ENCODE measurements at places on chromosomes 16 and 17.

DNA sequence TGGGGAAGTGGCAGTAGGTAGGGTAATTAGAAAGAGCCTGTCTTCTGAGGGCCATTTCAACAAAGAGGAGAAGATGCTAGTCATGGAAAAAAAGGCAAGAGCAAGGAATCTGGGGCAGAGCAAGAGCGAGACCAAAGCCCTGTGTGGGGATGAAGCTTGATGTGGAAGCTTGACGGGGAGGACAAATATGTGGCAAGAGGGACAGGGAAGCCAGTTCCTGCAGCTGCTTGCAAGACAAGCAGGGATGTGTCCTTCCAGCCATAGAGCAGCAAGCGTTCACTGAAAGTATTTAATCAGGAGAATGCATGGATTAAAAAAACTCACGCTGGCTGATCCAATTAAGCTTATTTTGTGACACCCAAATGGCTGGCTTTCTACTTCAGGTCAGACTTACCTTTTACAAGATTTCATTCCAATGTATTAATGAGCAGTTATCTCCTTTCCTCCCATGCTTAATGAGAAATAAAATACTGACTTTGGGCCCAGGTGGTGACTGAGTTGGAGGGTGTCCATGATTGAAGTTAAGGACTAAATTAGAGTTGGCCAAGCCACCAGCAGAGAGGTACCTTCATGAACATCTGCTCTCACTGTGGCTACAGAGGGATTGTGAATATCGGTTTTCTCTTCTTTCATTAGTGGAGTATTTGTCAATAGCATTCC lies 76.8 kb downstream of the ABCA8 start:
- DNase-seq, result no peak

- peak; percentile 59 for DNase-seq
These were observed 96.1 kb downstream of the C17orf67 start for GRCh38 chr17:56737421-56738161.

DNA sequence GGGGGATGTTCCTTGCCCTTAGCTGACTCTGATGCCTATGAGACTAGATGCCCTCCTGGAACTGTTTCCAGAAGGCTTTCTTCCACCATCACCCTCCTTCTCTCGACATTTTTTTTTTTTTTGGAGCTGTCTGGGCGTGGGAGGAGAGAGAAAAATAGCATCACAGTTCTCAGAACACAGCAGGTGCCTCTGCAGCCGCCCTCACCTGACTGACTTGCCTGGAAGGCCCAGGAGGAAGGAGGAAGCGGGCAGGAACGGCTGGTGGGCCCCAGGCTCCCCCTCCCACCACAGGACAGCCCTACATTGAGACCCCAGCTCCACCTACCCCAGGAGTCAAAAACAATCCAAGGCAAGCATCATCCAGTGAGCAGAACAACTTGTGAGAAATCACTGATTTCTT lies 20.3 kb upstream of the CACNG5 start:
- no peak for DNase-seq

DNA sequence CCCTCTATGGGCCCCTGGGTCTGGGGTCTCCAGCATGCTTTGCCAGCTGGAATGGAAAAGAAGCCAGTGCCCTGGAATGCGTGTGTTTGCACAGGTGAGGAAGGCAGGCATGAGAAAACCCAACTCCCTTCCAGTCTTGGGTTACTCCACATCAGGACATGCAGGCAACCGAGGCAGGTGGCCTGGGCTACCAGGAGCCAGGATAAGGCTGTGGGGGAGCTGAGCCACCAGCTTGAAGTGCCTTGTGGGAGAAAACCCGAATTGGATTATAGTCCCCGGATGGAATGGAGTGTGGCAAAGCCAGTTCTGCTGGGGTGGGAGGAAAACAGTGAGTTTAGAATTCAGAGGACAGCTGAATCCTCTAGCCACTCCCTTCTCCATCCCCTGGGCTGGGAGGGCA lies 7.2 kb downstream of the SRCIN1 start:
- peak; percentile 64 for DNase-seq

DNA sequence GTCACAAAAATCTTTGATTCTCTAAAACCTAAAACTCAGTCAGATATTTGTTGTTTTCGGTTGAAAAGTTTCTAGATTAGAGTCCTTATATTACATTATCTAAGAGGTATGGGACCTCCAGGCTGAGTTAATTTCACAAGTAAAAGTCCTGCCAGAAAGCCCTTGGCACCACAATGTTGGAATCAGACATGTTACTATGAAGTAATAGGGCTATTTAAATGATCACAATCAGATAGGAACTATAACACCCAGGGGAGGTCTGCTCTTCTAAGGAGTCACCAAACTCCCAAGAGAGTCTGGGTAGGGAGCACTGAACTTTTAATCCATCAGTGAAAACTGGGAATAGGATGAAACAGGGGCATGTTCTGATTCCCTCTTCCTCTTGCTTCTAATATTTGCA lies 54.2 kb downstream of the WIPI1 start:
- no peak for DNase-seq

GRCh38 chr17:42399121-42399520 lies 10.9 kb upstream of the STAT3 start:
- DNase-seq, result no peak

DNA sequence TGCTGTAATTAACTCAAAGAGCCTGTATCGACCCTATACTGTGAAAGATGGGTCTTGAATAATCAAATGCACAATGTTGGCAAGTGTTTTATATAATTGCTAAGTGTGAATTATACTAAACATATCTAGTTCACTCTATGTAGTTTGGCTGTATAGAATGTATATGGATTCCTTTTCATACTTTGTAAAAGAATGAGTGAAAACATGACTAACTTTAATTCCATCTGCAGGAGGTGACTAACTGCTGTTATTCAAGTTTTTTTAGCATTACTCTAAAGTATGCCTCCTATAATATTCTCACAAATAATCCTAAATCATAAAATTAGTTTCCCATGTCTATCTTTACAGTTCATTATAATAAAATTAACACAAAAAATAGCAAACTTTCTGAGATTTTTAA lies 394.0 kb upstream of the MON1B start:
- no peak for DNase-seq

- DNase-seq, result peak; percentile 76
These were observed 15.4 kb downstream of the FLYWCH1 start for GRCh38 chr16:2927010-2927646.

GRCh38 chr16:10983159-10983558 lies 38.8 kb downstream of the CLEC16A start:
- DNase-seq, result no peak

DNA sequence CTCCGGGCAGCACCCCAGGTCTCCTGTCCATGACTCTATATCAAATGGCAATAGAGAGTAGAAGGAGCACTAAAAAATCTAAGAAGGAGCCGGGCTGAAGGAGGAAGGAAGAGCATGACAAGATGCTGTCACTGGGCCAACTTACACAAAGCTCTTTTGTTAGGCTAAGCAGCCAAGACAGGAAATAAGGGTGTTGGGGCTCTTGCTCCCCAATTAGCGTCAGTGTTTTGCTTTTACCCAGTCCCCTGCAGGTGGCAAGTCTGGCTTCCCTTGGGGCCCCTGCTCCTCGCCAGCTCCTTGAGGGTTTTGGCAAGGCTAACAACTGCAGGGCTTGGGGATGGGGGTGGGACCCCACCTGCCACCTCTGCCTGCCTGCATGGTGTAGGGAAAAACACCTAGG lies 120.5 kb downstream of the CCT6B start:
- DNase-seq, result no peak

DNA sequence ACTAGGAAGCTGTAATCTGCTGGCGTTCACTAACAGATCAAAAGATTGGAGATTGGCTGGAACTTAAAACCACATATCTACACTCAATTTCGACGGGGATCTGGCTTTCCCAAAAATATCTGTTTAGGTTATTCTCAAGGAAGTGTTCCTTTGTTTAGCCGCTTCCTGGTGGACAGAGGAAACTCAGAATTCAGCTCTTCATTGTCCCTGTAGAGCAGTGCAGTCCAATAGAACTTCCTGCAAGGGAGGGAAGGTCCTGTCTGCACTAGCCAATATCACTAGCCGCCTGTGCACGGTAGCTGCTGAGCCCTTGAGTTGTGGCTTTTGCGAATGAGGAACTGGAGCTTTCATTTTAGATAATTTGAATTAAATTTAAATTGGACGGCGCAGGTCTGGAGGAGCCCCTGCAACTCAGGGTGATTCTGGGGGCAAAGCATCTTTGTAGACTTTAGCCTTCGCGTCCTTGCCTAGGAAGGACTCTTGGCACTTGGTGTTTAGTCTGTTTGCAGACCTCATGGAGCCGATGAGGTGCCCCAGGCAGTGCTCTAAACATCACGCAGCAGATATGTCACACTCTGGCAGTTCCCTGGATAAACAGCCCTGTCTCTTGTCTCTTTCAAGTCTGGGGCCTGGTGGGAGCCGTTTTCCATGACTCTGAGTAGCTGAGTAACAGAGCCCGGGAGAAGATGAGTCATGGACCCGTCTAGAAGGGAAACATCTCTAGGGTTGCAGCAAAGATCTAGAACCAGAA lies 122.2 kb downstream of the CCDC182 start:
- DNase-seq, result peak; percentile 88

DNA sequence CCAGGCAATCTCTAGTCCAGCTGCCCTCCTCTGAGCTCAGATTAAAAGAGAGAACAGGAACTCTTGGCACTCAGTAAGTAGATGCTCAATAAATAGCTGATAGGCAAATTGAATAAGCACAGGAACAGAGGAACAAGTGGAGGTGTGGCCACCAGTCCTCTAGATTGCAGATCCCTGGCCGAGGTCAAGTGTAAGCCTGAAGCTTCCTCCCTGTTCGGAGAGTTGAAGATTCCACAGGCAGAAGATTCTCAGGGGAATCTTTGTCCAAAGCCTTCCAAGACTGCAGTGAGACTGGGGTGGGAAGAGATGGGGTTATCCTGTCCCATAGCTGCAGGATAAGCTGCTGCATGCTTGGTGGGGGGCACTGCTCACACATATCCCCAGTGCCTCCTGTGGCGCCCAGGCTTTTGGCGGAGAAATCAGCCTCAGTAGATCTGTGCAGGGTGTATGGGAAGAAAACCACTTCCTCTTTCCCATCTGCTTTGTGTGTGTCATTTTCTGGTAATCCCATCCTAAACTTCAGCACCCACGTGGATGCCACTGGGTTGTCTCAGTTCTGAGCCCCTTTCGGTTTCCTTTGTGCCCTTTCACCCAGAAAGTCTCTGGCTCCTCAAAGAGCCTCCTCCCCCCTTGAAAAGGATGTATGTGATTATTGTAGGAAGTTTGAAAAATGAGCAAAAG lies 12.1 kb downstream of the CD300A start:
- peak; percentile 97 for DNase-seq

DNA sequence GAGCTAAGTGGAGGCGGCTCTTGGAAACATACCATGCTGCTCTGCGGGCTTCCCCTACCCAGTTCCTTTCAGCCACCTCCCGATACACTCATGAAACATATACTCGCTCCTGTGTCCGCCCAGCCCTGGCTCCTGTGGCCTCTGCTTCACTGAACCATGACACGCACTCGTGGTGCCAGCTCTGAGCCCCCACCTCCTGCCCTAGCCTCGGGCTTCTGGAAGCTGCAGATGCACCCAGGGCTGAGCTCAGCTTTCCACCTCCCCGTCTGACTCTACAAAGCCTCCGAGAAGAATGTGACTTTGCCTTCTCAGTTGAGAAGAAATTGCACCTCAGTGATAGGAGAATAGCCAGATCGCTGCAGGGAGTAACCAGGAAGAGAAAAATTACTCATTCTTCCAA lies 11.0 kb downstream of the CALB2 start:
- DNase-seq, result no peak

DNA sequence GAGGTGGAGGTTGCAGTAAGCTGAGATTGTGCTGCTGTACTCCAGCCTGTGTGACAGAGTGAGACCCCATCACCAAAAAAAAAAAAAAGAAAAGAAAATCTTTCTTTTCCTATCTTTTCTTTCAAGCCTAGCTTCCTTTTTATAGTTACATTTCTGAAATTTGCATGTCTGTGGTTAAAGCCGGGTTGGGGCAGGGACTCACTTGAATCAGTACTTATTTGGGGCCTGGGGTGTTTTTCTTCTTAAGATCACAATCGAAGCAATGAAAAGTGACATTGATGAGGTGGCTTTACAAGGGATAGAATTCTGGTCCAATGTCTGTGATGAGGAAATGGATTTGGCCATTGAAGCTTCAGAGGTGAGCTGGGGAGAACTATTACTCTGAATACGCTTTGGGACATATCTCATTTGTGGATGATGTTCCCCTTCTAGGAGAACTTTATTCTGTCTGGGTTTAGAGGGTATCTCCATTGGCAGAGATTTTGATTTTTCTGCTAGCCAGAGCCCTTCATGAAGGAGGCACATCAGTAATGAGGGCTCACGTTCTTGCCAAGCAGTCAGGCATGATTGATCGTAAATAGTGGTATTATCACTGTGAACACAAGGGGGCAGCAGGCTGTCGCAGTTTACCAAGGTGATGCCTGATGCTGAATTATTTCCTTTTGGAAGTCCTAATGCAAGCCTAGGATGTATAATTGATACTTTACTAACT lies 14.3 kb downstream of the KPNB1 start:
- DNase-seq, result peak; percentile 37

DNA sequence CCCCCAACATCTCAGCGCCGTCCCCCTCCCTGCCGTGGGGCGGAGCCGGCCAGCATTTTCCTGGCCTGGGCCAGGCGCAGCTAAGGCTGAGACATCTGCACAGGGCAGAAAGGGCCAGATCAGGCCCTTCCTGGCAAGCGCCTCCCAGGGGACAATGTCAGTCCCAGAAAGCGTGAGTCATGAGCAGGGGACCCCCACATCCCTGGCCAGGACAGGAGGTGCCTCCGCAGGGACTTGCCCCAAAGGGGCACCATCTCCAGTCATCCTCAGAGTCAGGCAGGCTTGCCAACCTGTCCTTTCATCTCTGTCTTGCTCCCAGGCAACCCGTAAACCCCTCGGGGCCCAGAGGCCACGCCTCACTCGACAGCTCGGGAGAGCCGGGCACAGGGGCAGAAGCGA lies 43.2 kb downstream of the SOCS1 start:
- DNase-seq, result no peak

- DNase-seq, result no peak
These were observed 258.8 kb upstream of the CDH5 start for GRCh38 chr16:66107661-66108060.

DNA sequence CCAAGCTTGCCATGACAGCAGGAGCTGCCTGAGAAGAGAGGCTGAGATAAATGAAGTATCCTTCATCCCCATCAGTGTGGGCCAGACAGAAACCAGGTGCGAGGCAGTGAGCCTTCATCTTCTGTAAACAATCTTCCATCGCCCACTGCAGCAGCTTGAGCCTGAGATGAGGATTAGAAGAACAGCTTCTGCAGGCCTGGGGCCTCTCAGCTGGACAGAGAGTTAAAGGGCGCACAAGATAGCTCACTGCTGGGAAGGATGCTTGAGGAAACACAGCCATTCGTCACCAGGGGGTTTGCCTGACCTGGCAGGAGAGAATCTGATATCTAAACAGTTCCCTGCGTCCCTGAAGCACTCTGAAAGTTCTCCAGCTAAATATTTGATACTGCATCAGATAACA lies 27.1 kb downstream of the HOXB1 start:
- DNase-seq, result no peak

- DNase-seq, result no peak
These were observed 85.5 kb upstream of the DOC2B start for GRCh38 chr17:266701-267667.

All from MV-4-11 (cell line).